ENCODE measurements at places on chromosomes 12 and 14.

DNA sequence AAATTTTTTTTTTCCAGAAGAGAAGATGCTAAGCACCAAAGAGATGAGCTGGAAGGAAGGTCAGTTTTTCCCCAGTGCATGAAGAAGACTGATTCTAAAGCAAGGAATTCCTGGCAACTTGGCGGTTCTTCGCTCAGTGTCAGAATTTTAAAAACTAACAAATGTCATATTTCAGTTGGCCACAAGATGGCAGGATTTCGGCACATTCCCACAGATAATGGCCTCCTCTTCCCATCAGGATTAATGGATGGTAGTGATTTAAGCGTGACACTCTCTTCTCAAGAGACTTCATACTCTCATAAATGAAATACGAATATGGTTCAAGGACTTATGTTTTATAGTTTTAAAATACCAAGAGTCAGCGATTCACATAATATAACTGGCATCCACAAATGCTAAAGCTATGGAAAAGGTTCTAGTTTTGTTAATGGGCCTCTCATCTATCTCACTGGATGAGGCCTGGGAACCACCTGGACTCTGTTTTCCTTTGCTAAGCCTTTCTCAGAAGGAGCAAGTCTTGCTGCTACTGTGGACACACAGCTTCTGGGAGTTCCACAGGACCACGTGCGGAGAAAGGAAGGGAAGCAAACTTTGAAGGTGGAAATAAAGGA is 46.1 kb upstream of the PTPRO start:
- DNase-seq, result peak; percentile 68

- DNase-seq, result no peak
Observed at GRCh38 chr14:55332654-55333570, 61.7 kb downstream of the FBXO34 start.

- no peak for DNase-seq
Observed at GRCh38 chr12:45974883-45975282, 15.5 kb downstream of the SCAF11 start.

DNA sequence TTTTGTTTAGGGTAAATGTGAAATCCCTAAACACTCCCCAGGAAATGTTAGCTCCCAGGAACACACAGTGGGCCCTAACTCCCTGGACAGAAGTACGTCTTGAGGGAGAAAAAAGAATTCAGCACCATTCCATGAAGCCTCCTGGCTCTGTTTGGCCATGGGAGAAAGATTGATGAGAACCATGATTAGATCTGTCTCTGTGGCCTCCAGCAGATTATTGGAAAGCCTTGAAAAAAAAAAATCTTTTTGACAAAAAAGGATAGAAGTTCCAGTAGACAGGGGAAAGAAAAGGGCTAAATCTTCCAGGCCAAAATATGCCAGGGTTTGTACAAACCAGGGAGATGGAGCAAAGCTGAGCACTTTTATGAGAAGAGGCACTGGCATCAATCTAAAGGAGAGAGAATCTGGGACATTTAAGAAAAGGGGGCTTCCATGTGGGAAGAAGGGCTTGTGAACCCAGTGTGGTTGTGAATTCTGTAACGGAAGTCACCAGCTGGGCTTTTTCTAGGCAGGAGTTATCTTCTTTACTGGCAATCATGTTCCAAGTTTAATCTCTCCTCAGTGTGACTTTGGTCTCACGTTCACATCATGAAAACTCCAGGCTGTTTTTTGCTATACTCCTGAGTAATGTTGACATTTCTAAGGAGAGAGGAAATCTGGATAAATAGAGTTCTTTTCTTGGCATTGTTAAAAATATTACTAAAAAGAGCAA is 426.7 kb downstream of the RAD51B start:
- no peak for DNase-seq

- DNase-seq, result no peak
Observed at GRCh38 chr12:132773077-132773955, 11.7 kb upstream of the ANKLE2 start.

- DNase-seq, result no peak
Observed at GRCh38 chr12:6822426-6823135, 960 bp downstream of the GPR162 start.

- DNase-seq, result no peak
Observed at GRCh38 chr12:93341409-93342049, 36.2 kb upstream of the NUDT4 start.

DNA sequence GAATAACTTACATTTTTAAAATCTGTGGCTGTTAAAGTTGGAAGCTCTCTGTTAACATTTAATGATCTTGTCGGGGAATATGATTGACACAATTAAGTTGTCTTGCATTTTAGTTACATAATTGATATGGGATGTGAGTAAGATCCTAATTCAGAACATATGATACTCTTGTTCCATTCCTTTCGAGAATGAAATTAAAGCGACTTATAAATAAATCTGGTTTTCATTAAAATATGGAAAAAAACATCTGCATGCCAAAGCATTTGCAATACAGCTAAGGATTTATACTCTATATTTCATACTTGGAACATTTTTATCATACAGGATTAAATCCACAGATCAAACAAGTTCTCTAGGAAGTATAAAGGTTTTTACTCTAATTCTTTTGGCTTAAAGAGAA is 52.0 kb downstream of the SLC38A6 start:
- no peak for DNase-seq

DNA sequence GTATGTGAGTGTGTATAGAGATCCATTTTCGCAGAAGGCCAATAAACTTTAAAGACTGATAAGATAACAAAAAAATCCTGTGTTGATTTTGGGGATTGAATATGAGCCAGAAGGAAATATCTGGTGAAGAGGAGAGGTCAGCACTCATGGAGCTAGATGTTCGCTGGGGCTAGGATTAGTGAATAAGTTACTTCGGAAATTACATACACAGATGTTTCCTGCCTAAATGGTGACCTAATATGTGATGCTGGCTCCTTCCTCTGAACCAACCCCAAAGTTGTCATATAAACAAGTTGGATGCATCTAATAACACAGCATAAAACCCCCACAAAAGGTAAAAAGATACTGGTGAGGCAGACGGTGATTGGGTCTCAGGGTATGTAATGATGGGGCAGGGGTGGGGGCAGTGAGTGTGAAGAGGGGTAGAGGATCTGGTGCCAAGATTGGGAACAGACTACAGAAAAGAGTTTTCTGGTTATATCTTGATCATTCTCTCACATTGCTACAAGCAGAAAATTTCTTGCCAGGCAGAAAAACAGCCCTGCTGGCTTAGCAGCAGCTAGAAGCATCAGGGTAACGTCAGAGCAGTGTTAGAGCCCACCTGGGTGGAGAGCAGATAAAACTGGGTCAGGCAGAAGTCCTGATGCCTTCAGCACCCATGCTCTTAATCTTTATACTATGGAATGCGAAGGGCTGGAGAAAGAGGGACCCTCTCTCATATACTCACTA is 140.4 kb upstream of the GZMB start:
- no peak for DNase-seq

DNA sequence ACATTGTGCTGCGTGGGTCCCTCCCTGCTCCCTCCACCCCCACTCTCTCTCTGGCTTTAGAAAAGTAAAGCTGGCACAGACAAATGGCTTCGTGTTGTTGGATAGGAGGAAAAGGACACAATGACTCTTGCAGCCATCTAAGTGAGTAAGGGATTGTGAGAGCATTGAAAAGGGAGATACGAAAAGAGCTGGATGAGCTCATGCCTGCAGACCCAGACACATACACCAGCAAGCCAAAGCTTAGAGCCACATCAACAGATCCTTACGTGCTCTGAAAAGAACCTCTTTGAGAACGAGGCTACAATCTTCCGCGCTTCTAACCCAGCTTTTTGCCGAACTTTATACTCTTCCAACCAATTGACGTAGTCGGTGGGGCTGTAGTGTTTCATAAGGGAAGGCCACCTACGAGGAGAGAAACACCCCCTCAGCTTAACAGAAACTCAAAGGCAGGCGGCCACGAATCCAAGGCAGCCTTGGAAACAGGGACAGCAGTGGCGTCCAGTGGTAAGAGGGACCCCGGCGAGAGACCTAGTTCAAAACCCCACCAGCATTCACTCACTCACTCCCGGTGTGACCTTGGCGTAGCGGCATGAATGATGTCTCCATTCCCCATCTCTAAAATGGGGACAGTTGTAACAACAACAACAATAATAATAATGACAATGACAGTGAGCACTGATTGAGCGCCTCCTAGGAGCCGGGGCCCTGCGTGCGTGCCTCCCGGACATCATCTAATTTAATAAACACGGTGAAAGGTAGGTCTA is 1.1 kb downstream of the FBXO21 start:
- DNase-seq, result peak; percentile 64

DNA sequence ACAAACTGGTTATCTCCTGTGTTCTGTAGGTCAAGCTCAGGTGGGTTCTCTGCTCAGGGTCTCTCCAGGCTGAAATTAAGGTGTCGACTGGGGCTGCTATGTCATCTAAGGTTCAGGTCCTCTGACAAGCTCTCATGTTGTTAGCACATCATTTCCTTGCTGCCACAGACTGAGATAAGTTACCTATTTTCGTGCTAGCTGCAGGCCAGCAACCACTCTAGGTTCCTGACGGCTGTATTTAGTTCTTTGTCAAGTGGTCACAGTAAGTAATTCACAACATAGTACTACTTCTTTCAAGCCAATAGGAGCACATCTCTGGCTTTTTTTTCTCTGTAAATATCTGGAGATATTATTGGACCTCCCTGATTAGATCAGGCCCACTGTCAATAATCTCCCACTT is 169.3 kb upstream of the CAND1 start:
- no peak for DNase-seq
